ENCODE measurements at places on chromosomes 2 and 18. TPM values are rescaled to one million over a fixed set of nuclear protein-coding genes. Genes with fewer than 3 reads are reported as not detected.
A peak's percentile ranks its signal among the peaks of the same experiment; 100 is the strongest.

MTA3 gene
- total RNA-seq: 253 TPM

SCYGR3 gene
- total RNA-seq: not detected

CCDC148 gene
- total RNA-seq: 1.5 TPM

SPC25 gene
- 28.5 TPM for total RNA-seq

DNA sequence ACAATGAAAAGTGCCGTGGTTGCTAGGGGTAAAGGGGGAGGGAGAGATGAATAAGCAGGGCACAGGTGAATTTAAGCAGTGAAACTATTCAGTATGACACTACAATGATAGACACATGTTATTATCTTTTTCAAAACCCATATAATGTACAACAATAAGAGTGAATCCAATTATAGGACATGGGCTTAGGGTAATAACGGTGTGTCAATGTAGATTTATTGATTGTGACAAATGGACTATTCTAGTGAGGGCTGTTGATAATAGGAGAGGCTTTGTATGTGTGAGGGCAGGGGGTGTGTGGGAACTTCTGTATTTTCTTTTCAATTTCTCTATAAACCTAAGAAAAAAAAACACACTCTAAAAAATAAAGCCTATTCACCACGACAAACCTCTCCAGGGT, 223.8 kb downstream of the RIT2 start:
- DNase-seq: no peak

DNA sequence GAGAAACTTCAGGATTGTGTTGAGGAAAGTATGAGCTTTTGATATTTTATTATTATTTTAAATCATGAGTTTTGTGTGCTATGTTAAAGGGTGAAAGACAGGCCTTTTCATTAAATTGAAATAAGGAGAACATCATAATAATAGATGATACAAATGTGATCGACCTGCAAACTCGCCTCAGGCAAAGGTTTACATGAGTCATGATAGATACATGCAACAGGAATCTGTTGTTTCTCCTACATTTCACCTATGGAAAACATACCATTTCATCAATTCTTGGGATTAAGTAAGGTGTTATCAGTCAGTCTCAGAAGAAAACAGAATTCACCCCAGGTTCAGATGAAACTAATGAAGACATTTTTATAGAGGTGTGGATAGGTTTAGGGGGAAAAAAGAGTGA, 1992.5 kb upstream of the PIK3C3 start:
- DNase-seq: no peak

DNA sequence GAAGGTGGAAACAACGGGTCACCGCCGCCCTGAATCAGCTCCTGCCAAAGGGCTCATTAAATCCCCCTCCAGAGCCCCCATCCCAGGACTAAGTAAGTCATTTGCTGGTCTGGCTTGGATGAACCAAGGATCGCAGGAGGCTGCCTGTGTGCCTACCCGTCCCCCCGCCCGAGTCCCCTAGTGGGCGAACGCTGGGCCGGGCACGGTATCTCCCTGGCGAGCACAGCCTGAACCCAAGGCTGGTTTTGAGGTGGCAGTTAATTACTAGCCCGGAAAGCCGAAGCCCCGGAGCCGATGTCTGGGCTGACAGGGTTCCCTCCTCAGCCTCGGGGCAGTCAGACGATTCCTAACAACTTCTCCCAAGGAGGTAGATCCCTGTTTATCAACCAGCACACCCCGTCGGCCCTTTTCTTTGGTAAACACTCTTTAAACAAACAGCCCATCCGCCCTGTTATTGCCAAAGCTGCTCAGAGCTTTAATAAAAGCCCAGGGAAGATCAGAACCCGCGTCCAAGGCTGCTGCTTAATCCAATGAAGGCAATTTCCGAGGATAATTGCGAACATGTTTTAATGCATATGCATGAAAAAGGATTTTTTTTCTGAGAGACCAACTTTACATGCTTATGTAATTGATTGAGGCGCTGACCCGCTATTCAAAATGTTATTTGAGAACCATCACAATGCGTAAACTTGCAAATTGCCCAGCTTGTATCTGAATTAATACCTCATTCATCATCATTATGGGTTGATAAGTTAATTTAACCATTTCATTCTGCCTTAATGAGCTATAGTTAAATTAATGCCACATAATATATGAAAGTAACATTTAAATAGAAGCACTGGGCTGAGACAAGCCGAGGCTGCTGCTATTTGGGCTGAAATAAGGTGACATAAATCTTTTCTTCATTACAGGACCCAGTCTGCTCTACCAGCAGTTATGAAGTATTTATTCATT, 10.5 kb downstream of the EVX2 start:
- peak; percentile 39 for DNase-seq

GRCh38 chr2:171824086-171824485, 70.0 kb downstream of the SLC25A12 start:
- DNase-seq: no peak

GRCh38 chr2:232459419-232460035, 3.6 kb downstream of the ALPI start:
- DNase-seq: peak; percentile 22

DNA sequence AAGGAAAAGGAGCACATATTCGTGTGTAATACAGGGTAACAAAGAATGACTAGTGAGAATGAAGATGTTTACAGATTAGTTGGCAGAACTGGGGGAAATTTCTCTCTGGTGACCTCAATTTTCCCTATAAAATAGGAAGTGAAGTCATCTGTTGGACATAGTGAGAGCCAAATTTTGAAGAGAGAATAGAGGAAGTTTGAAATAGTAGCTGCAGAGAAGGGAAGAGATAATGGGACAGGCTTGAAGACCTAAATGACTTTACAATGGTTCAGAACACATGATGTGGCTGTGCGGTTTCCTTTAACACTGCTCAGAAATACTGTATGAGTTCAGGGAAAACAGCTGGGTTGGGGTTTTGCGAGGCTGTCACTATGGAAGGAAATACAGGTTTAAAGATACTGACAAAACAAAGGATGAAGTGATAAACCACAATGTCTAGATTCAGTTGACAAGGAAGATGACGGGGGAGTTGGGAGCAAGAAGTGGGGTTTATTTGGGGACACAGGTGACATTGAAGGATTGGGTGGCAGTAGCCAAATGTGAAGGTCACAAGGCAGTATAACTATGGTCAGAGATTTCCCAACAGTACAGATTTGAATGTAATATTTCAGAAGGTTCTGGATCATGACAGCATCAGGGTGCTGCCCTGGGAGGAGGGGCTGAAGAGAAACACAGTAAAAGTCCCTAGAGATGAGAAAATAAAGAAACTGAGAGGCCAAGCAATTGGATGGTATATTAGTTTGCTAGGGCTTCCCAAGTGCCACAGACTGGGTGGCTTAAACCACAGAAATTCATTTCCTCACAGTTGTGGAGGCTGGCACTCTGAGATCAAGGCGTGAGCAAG, 82.6 kb upstream of the TANK start:
- DNase-seq: no peak

GRCh38 chr2:128552141-128552805, 233.6 kb upstream of the HS6ST1 start:
- DNase-seq: no peak

- DNase-seq: no peak
These were observed 11.8 kb downstream of the COL4A4 start for GRCh38 chr2:227152093-227152766.

GRCh38 chr2:189658306-189659212, 2.7 kb upstream of the ASNSD1 start:
- DNase-seq: no peak

DNA sequence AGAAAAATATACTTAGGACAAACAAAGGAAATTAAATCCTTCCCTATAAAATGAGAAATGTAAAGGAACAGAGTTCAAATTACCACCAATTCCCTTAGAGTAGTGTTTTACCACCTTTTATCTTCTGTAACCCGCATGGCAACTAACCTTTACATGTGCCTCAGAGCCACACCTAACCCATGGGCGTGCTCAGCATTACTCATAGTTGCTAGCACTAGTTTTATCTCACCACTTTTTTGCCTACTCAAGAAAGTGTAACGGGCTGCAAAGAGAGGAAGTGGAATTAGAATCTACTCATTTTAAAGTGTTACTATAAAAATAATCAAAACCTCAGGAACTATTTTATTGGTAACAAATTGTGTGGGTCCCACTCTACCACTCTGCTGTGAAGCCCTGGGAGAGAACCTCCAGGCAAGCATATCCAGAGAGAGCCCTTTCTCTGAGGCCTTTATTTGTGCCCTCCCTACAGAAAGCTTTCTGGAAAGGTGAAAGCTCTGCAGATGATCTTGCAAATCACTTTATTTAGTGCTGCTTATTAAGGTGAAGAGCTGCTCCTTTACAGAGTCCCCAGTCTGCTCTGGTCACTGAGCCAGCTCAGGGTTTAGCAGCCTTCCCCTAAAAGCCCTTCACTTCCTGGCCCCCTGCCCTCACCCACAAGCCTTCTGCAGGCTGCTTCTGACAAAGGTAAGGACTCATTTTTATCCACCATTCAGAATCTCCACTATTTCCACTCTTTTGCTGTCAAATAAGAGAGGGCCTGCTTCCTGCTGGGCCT, 98.8 kb downstream of the TRABD2A start:
- no peak for DNase-seq

DNA sequence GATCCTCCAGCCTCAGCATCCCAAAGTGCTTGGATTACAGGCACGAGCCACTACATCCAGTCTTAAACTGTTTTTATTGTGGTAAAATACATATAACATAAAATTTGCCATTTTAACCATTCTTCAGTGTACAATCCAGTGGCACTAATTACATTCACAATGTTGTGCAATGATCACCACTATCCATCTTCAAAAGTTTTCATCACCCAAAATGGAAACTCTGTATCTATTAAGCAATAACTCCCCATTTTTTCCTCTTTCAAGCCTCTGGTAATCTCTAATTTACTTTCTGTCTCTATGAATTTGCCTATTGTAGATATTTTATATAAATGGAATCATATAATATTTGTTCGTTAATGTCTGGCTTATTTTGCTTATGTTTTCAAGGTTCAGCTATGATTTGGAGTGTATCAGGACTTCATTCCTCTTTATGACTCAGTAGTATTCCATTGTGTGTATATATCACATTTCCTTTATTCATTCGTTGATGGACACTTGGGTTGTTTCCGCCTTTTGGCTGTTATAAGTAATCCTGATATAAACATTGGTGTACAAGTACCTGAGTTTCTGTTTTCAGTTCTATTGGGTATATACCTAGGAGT, 71.8 kb downstream of the GFPT1 start:
- no peak for DNase-seq
